Bronchial epithelial cell (primary cell): ENCODE measurements at places on chromosomes 16 and 17. TPM values are rescaled to one million over a fixed set of nuclear protein-coding genes. Genes with fewer than 3 reads are reported as not detected.

Gene CD300LB
- not detected in 2 replicates for total RNA-seq

Gene YPEL2
- 2.1 and 2.6 TPM in 2 replicates for total RNA-seq

Gene KRT24
- total RNA-seq: 1.6 and 9.1 TPM in 2 replicates

Gene SLC25A19
- 10.2 and 12.1 TPM in 2 replicates for total RNA-seq

Gene MAPT
- total RNA-seq: 0.13 and 0.26 TPM in 2 replicates

Gene HOXB3
- total RNA-seq: not detected in 2 replicates

Gene ANKFY1
- 22.6 and 28.7 TPM in 2 replicates for total RNA-seq

Gene HEATR3
- total RNA-seq: 14.8 and 16.1 TPM in 2 replicates

Gene CISD3
- total RNA-seq: 2.9 and 4.4 TPM in 2 replicates

Gene PRM2
- total RNA-seq: not detected in 2 replicates

Gene LRRC75A
- 0.13 TPM in 1 of 2 replicates, not detected in the other for total RNA-seq

Gene PRSS22
- 9.2 and 16.9 TPM in 2 replicates for total RNA-seq

Gene GRAP
- not detected in 2 replicates for total RNA-seq

Gene ZP2
- total RNA-seq: not detected in 2 replicates

Gene CHAD
- total RNA-seq: not detected in 2 replicates

Gene MBTPS1
- total RNA-seq: 63.4 and 67.3 TPM in 2 replicates

Gene ADAM11
- 0.13 and 0.53 TPM in 2 replicates for total RNA-seq

Gene RNF222
- under 0.01 and 0.38 TPM in 2 replicates for total RNA-seq

Gene ZNF207
- 58.7 and 64.1 TPM in 2 replicates for total RNA-seq
